Fibroblast of skin of left biceps (primary cell): ENCODE measurements at places on chromosomes 13 and 19.

GRCh38 chr13:51645154-51645650, 60.9 kb downstream of the WDFY2 start:
- peak; percentile 54 for DNase-seq

GRCh38 chr13:27379126-27379525, 45.3 kb upstream of the GTF3A start:
- DNase-seq = no peak

DNA sequence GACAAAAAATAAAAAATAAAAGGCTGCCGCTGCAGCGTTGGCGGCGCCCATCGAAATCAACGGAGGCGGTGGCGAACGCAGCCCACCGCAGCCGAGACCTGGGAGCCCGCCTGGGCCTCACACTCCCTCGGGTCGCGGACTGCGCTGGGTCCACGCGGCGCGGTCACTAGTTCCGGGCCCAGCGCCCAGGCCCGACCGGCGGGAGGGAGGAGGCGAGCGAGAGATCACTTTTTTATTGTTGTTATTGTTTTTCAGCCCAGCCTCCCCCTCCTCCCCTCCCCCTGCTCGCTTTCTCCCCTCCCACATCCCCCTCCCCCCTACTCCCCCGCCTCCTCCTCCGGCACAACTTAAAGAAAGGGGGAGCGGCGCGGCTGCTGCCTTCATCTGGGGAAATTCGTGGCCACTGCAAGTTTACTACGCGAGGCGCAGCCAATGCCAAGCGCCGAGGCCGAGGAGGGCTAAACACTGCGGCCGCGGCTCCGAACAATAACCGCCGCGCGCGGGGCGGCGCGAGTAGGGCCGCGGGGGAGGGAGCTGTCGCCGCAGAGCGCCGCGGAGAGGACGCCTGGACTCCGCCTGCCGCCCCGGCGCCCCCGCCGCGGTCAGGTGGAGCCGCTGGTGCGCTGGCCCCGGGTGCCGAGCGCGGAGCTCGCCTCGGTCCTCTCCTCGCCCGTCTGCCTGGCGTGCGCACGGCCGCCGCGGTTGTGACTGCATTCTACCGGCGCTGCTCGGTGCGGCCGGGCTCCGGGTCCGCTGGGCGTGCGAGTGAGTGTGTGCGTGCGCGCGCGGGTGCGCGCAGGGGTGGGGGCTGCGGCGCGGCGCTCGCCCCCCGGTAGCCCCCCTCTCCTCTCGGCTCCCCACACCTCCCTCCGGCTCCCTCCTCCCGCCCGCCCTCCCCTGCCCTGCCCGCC, 505 bp upstream of the ZIC2 start:
- no peak for DNase-seq

GRCh38 chr19:58401840-58402421, 6.5 kb downstream of the RNF225 start:
- no peak for DNase-seq

DNA sequence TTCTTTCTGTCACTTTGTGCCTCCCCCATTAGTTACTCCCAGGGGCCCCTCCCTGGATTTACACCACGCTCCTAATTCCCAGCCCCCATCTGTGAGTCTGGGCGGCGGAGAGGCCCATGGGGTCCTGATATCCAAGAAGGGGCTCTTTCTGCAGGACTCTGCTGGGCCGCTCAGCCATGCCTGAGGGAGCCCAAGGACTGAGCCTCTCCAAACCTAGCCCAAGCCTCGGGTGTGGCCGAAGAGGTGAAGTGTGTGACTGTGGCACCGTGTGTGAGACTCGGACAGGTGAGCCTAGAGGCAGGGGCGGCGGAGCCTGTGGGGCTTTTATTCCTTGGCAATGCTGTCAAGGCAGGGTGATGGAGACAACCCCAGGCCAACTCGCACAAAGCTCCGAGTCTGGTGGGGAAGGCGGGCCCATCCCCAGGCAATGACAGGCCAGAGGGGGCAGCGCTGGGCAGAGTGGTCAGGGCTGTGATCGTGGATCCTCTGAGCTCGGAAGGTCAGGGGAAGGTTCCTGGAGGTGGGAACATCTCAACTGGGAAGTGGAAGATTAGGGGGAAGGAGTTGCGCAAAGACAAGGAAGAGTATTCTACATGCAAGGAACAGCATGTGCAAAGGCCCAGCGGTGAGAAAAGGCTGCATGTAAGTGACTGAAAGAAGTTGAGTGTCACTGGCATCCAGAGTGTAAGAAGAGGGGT, 1.6 kb downstream of the PLEKHG2 start:
- DNase-seq = no peak
